ENCODE measurements at places on chromosomes 5 and 9. TPM values are rescaled to one million over a fixed set of nuclear protein-coding genes. Genes with fewer than 3 reads are reported as not detected.

DNA sequence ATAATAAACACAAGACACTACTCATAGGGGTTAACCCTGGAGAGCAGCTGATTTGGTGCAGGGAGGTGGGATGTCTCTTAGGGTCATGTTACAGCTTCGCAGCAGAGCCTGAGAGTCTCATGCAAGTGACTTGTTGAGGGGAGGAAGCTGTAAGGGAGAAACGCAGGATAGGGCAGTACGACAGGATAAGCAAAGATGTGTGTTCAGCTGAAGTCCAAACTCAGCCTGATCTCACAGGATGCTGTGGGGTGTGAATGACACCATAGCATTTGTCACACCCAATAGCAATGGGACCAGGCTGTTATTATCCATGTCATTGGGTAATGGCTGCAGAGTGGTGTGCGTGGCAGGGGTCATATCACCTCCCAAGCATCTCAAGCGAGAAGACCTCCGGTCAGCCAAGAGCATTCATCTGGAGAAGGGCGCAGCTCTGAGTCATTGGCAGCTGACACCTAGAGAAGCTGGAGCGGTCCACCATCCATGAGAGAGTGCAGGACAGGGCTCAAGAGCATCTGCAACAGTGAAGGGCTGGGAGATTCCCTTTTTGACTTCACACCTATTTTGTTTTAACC is 49.2 kb upstream of the RPL26L1 start:
- H3K27me3 ChIP-seq: no peaks in the 10 kb centered on the region
- no peak for DNase-seq
- no peak overlapping the region for H3K27ac ChIP-seq
- H3K4me3 ChIP-seq: no peak overlapping the region
- peaks cover 3% of the 10 kb centered on the region for H3K36me3 ChIP-seq
- H3K4me1 ChIP-seq: peaks cover 15% of the 10 kb centered on the region

- no peaks in the 10 kb centered on the region for H3K27me3 ChIP-seq
- H3K4me1 ChIP-seq: peaks cover 13% of the 10 kb centered on the region
- H3K4me3 ChIP-seq: no peak overlapping the region
- H3K27ac ChIP-seq: no peak overlapping the region
Measured at GRCh38 chr9:34363619-34364351, 12.9 kb downstream of the MYORG start.

Gene PCDHGC5
- 1.2 TPM for total RNA-seq

GRCh38 chr5:168424594-168425323 is 61.5 kb upstream of the RARS1 start:
- no peaks in the 10 kb centered on the region for H3K27me3 ChIP-seq
- H3K4me3 ChIP-seq: no peak overlapping the region
- H3K4me1 ChIP-seq: no peaks in the 10 kb centered on the region
- no peaks in the 10 kb centered on the region for H3K36me3 ChIP-seq
- DNase-seq: no peak
- H3K27ac ChIP-seq: no peak overlapping the region

- peaks cover 5% of the 10 kb centered on the region for H3K36me3 ChIP-seq
- no peaks in the 10 kb centered on the region for H3K27me3 ChIP-seq
- no peak overlapping the region for H3K4me3 ChIP-seq
- no peak for DNase-seq
- H3K4me1 ChIP-seq: no peaks in the 10 kb centered on the region
Measured at GRCh38 chr5:138792195-138792790, 39.1 kb downstream of the CTNNA1 start.

Gene PTCD2
- total RNA-seq: 6.2 TPM

DNA sequence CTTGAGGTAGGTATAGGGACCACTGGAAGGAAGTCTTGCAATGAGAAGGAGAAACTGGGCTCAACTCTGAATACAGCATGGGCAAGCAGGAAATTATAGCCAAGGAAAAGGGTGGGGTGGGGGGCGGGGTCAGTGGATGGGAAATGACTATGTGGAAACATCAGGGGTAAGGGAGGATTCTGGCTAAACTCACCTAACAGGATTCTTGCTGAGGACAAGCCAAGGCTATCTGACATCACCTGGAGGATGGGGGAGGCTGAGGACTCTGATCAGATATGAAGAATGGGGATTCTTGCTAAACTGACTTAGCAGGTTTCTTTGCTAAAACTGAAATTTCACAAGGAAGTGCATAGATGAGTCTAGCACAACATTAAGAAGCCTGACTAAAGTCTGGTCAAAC is 40.8 kb downstream of the CTSL start:
- H3K36me3 ChIP-seq: no peaks in the 10 kb centered on the region
- no peak overlapping the region for H3K4me3 ChIP-seq
- no peaks in the 10 kb centered on the region for H3K4me1 ChIP-seq
- H3K27ac ChIP-seq: no peak overlapping the region
- DNase-seq: no peak

DNA sequence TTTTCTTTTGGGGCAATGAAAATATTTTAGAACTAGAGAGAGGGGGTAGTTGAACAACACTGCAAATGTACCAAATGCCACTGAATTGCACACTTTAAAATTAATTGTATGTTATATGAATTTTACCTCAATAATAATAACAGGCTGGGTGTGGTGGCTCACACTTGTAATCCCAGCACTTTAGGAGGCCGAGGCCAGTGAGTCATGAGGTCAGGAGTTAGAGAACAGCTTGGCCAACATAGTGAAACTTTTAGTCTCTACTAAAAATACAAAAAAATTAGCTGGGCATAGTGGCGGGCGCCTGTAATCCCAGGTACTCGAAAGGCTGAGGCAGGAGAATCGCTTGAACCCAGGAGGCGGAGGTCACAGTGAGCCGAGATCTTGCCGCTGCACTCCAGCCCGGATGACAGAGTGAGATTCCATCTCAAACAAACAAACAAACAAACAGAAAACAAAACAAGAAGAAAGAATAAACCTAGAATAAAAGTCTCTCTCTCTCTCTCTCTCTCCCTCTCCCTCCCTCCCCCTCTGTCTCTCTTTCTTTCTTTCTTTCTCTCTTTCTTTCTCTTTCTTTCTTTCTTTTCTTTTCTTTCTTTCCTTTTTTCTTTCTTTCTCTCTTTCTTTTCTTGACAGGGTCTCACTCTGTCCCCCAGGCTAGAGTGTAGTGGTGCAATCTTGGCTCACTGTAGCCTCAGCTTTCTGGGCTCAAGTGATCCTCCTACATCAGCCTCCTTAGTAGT is 91.1 kb downstream of the BASP1 start:
- H3K4me1 ChIP-seq: peaks cover 2% of the 10 kb centered on the region

DNA sequence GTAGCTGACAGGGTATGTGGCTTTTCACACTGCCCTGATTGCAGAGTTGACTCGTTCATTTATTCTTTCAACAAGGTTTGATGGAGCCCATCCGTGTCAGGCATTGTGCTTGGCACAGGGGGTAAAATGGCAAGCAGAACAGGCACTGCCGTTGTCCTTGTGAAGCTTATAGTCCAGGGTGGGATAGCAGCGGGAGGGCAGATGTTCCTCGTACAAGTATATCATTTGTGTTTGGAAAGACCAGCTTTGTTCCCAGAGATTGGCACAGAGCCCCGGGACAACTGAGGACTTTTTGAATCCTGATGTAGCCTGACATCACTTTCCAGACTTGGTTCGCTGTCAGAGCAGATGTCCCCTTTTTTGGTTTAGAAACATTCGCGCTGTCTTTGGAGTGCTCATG is 50.9 kb downstream of the MVB12B start:
- no peaks in the 10 kb centered on the region for H3K36me3 ChIP-seq
- peaks cover 37% of the 10 kb centered on the region for H3K4me1 ChIP-seq
- DNase-seq: no peak
- no peaks in the 10 kb centered on the region for H3K27me3 ChIP-seq
- H3K4me3 ChIP-seq: no peak overlapping the region
- H3K27ac ChIP-seq: no peak overlapping the region

DNA sequence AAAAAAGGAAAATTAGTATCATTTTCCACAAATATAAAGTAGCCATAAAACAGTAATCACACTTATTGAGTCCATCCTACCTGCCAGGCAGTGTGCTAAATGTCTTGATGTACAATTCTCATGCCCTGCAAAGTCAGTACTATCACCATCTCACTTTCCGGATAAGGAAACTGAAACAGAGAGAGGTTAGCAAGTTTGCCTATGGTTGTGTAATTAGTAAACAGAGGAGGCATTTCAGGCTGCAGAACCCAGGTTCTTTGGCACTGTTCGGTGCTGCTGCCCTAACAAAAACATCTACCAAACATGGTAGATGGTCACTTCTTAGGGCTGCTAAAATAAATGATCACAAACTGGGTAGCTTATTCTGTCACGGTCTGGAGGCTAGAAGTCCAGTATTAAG is 22.6 kb downstream of the PLAC8L1 start:
- H3K4me1 ChIP-seq: no peaks in the 10 kb centered on the region
- H3K36me3 ChIP-seq: no peaks in the 10 kb centered on the region
- H3K4me3 ChIP-seq: no peak overlapping the region
- DNase-seq: no peak
- no peak overlapping the region for H3K27ac ChIP-seq

DNA sequence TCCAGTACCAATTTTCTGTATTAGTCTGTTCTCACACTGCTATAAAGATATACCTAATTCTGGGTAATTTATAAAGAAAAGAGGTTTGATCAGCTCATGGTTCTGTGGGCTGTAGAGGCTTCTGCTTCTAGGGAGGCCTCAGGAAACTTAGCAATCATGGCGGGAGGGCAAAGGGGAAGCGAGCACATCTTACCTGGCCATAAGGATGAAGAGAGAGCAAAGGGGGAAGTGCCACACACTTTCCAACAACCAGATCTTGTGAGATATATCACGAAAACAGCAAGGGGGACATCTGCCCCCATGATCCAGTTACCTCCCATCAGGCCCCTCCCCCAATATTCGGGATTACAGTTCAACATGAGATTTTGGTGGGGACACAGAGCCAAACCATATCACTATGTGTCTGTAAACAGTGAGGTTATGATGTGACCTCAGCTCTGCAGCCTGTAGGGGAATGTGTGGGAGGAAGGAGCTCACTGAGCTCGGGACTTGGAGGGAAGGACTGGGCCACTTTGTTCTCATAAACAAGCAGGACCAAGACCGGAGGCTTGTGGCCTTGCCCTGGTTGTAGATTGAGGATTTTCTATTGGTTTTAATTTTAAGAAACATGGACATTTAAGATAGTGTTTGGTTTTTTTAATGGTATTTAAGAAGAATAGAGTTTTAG is 85.2 kb downstream of the EHMT1 start:
- H3K4me1 ChIP-seq: no peaks in the 10 kb centered on the region
- no peak overlapping the region for H3K4me3 ChIP-seq
- DNase-seq: no peak
- no peaks in the 10 kb centered on the region for H3K27me3 ChIP-seq
- H3K36me3 ChIP-seq: no peaks in the 10 kb centered on the region

Gene TTC23L
- total RNA-seq: not detected

Gene LHX6
- 18.4 TPM for total RNA-seq

Gene SH3TC2
- total RNA-seq: 4.3 TPM

Gene TNFSF15
- total RNA-seq: 14.3 TPM

DNA sequence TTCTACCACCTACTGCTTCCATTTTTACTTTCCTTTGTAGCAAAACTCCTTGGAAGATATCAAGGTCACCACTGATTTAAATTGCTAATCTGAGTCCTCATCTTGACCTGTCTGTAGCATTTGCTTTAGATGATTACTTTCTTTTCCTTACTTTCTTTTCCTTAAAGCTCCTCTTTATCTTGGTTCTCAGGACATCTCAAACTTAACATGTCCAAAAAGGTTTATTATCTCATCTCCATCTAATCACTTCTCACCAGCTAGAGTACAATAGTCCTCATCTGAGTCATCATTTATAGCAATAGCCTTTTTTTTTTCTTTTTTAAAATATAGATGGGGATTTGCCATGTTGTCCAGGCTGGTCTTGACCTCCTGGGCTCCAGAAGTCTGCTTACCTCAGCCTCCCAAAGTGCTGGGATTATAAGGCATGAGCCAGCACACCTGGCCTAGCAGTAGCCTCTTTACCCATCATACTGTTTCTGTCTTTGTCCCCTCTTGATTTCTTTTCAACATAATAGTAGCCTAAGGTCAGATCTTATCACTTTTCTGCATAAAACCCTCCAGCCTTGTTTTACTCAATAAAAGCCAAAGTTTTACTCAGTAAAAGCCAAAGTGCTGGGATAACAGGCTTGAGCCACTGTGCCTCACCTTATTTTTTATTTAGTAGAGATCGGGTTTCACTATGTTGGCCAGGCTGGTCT is 32.9 kb upstream of the GPR21 start:
- DNase-seq: peak; percentile 63
- H3K4me1 ChIP-seq: peaks cover 28% of the 10 kb centered on the region
- H3K27ac ChIP-seq: peak overlapping the region; percentile 35
- no peaks in the 10 kb centered on the region for H3K27me3 ChIP-seq

- H3K4me3 ChIP-seq: no peak overlapping the region
- DNase-seq: no peak
- H3K4me1 ChIP-seq: no peaks in the 10 kb centered on the region
- no peak overlapping the region for H3K27ac ChIP-seq
Measured at GRCh38 chr5:98599016-98599415, 174.4 kb upstream of the RGMB start.

Gene TLX3
- total RNA-seq: not detected

- no peaks in the 10 kb centered on the region for H3K36me3 ChIP-seq
- H3K4me1 ChIP-seq: no peaks in the 10 kb centered on the region
- no peaks in the 10 kb centered on the region for H3K27me3 ChIP-seq
- H3K27ac ChIP-seq: no peak overlapping the region
- H3K4me3 ChIP-seq: no peak overlapping the region
Measured at GRCh38 chr5:110053205-110053604, 363.5 kb downstream of the MAN2A1 start.

Gene IRX4
- total RNA-seq: not detected

GRCh38 chr5:146137967-146138403 is 32.6 kb upstream of the PLAC8L1 start:
- H3K36me3 ChIP-seq: peaks cover 5% of the 10 kb centered on the region
- DNase-seq: no peak
- no peak overlapping the region for H3K27ac ChIP-seq
- no peak overlapping the region for H3K4me3 ChIP-seq

Gene AK3
- total RNA-seq: 42.3 TPM

DNA sequence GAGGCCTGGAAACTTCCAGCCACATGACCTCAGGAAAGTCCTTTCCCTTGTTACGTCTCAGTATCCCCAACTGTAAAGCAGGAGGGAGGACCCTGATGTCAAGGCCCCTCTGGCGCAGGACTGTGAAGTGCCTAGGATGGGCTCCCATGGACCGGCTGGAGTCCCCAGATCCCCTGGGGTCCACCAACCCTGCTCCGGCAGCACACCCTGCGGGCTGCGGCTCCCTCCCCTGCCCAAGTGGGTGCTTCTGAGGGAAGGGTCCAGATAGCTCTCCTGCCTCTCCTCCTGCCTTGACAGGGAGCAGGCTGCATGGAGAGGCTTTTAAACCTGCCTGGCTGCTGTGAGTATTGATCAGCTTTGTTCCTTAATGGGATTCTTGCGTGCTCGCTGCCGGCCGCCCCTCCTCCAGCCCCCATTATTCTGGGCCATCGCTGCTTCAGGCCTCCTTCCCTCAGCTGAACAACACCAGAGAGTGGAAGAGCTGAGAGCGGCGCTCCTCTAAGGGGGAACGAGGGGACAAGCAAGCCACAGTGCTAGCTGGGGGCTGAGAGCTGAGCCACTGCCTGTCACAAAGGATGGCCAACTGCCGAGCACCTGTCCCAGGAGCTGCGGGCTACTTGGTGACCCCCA is 25.6 kb upstream of the NTNG2 start:
- no peak overlapping the region for H3K27ac ChIP-seq
- H3K27me3 ChIP-seq: peaks cover 8% of the 10 kb centered on the region
- no peak overlapping the region for H3K4me3 ChIP-seq
- DNase-seq: no peak
- no peaks in the 10 kb centered on the region for H3K36me3 ChIP-seq

- H3K27ac ChIP-seq: no peak overlapping the region
- H3K4me3 ChIP-seq: no peak overlapping the region
- H3K36me3 ChIP-seq: no peaks in the 10 kb centered on the region
- no peak for DNase-seq
- no peaks in the 10 kb centered on the region for H3K4me1 ChIP-seq
Measured at GRCh38 chr5:102154291-102154690, 141.8 kb downstream of the SLCO4C1 start.

GRCh38 chr5:126521130-126521529 is 73.9 kb downstream of the ALDH7A1 start:
- no peak overlapping the region for H3K4me3 ChIP-seq
- H3K27me3 ChIP-seq: no peaks in the 10 kb centered on the region
- DNase-seq: no peak
- H3K27ac ChIP-seq: no peak overlapping the region

Data from endothelial cell of umbilical vein (primary cell).